Epithelial cell of esophagus (primary cell): ENCODE measurements at places on chromosomes 6 and 20.

GRCh38 chr6:134415656-134416055 lies 97.7 kb upstream of the SGK1 start:
- DNase-seq: no peak

- no peak for DNase-seq
Observed at GRCh38 chr6:2763345-2763841, 1.8 kb upstream of the WRNIP1 start.

GRCh38 chr6:169709293-169709692 lies 7.4 kb downstream of the C6orf120 start:
- DNase-seq: no peak

GRCh38 chr6:17497535-17498095 lies 102.5 kb upstream of the FAM8A1 start:
- DNase-seq: no peak

DNA sequence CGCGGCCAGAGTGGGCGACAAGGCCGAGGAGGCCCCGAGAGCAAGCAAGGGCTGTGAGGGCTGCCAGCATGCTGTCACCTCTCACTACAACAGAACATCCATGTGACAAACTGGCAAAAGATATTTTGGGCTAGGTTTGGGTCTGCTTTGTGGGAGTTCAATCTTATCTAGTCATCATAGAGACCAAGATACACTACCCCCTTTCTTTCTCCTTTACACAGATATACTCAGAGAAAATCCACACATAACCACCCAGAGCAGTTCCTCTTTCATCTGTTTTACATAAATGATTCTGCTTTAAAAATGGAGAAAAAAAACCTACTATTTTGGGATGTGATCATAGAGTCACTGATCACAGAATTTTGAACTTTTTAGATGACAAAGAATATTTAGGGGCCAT lies 16.8 kb downstream of the SOX4 start:
- no peak for DNase-seq
